Urothelium cell line (cell line): ENCODE measurements at places on chromosomes 12 and 14.

GRCh38 chr14:69850086-69850735, 29.0 kb upstream of the SMOC1 start:
- no peak for DNase-seq

GRCh38 chr12:24256684-24257083, 307.2 kb upstream of the SOX5 start:
- no peak for DNase-seq

DNA sequence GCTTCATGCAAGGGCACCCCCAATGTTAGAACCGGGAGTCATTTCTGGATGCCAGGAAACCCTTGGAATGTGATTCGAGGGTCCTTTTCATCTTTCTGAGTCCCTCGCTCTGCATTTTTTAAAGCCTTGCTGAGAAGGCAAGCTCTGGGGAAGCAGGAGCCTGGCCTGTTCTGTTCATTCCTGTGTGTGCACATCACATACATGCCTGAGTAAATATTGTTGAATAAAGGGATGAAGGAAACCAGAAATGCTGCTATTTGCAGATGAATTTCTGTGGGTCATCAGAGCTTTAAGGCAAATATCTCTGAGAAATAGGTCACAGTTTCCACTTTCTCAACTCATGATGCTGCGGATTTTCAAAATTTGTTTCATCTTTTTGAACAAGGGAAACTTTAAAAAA, 170.1 kb downstream of the PAH start:
- DNase-seq, result no peak

GRCh38 chr12:49455501-49455900, 83.3 kb upstream of the KCNH3 start:
- DNase-seq, result no peak

DNA sequence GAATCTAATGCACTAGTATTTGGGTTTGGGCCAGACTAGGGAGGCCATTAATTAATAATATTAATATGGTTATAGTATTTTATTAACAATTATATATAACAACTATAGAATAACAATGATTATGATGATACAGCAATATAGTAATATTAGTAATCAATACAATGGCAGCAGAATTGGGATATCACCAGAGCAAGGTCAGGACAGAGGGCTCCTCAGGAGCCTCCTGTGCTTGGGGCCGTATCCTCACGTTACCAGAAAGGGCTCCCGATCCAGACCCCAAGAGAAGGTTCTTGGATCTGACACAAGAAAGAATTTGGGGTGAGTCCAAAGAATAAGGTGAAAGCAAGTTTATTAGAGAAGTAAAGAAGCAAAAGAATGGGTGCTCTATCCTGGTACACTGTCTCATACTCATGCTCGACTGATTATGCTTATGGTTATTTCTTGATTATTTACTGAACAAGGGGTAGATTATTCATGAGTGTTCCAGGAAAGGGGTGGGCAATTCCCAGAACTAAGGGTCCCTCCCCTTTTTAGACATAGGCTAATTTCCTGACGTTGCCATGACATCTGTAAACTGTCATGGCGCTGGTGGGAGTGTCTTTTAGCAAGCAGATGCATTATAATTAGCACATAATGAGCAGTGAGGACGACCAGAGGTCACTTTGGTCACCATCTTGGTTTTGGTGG, 61.6 kb downstream of the RIN3 start:
- DNase-seq, result no peak

GRCh38 chr14:89248411-89249064, 168.5 kb downstream of the FOXN3 start:
- no peak for DNase-seq

DNA sequence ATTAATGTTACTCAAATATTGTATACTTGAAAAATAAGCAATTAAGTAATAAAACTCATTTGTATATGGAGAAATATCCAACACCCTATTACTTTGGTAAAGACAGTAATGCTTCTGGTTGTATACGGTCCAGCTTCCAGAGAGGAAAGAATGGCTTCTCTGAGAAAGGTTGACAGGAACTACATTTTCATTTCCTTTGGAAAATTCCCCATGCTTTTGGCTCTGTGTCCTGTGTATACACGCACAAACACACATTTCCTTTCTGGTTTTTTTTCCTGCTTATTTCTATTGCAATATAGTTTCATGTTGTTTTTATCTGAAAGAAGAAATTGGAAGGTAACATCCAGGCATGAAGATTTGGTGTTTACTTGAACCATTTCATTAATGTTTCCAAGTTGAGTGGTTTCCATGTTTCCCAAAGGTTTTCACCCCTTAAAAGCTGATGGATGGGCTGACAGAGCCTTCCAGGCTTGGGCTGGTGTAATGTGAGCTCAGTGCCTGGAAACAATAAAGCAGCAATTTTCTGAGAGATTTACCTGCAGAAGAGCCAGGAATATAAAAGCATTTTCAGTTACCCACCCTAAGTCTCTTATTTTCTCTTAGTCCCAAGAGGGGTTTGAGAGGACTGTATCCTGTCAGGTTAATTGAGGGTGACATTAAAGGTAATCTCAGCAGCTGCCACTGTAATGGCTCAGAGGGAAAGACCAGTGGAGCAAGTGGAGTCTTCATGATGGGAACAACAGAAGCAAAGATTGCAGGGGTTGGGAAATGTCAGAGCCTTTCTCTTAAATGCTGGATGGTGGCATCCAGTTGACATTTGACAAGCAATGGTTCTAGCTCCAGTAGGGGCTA, 33.4 kb upstream of the TMTC1 start:
- no peak for DNase-seq

GRCh38 chr14:89158701-89159100, 258.3 kb downstream of the FOXN3 start:
- no peak for DNase-seq

- no peak for DNase-seq
Observed at GRCh38 chr12:49811961-49812401, 16.2 kb downstream of the NCKAP5L start.

DNA sequence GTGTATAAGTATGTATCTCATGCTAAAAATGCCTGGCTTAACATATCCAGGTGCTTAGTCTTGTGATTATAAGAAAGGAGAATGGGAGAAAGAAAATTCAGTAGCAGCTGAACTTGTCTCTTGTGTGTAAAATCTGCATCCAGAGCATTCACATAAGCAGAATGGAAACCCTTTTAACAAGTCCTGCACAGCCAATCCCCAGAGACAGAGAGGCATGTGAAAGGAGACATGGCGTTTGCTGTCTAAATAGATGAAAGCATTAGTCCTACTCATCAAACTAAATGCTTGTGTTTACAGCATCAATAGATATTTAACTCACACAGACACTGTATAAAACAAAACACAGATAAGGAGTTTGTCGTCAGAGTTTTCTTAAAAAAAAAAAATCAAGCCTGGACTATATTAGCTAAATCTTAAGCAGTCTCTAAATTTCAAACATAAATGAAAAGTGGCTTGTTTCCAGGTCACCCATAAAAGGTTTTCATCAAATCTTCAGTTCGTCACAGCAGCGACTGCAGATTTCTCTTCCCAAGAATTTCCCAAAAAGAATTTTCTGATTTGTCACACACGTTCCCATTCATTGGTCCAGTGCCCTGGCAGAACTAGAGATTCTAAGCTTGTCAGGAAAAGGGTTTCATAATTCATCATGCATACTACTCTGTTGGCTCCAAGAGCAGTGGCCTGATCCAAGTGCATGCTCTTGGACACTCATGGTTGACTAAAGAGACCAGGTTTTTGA, 249.2 kb downstream of the BTG1 start:
- DNase-seq, result no peak

DNA sequence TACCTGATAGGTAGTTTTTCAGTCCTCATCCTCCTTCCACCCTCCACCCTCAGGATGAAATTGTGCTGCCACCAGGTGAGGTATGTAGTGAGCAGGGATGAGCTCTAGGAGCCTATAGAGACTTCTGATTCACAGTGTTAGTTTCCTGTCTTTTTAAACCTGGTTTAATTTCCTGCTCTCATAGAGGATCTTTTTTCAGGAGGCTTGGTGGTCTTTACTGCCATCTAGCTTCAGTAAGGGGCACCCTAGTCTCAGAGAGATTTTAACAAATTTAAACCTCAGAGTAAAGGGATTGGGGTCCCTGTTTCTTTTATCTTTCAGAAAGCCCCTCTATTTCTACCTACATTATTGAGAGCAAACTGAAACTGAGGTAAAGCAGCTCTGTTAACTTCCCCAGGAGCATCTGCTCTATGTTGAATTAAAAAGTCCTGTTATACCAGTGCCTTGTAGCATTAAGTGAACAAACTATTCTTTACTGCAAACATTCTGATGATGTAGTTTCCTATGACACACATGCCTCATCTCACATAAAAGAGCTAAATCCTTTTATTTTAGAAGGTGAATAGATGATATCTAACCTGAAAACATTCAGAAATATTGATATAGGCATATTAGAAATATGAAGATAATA, 172.2 kb upstream of the DDHD1 start:
- no peak for DNase-seq

GRCh38 chr12:117051380-117051779, 47.8 kb downstream of the TESC start:
- no peak for DNase-seq
